ENCODE measurements at places on chromosomes 4 and X. TPM values are rescaled to one million over a fixed set of nuclear protein-coding genes. Genes with fewer than 3 reads are reported as not detected.

The HSD17B13 gene
- 0.55 TPM for polyA plus RNA-seq

DNA sequence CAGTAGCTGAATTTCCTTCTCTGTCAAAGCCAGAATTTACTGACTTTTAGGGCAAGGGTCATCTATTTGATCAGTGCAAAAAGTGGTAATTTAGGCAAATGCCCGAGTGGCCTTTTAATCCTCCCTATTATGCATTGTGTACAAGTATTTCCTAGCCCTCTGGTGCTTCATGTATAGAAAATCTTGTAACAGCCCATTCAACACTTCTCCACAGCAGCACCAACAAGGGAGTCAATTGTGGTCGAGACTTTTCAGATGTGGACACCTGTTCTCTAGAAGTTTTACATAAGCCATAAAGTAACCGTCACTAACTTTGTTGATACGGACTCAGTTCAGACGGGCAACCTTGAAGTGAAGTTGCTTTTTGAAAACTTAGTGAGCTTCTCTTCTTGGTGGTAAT is 50.9 kb upstream of the FHDC1 start:
- DNase-seq: no peak

GRCh38 chr4:46894826-46895225 is 14.2 kb downstream of the COX7B2 start:
- no peak for DNase-seq

DNA sequence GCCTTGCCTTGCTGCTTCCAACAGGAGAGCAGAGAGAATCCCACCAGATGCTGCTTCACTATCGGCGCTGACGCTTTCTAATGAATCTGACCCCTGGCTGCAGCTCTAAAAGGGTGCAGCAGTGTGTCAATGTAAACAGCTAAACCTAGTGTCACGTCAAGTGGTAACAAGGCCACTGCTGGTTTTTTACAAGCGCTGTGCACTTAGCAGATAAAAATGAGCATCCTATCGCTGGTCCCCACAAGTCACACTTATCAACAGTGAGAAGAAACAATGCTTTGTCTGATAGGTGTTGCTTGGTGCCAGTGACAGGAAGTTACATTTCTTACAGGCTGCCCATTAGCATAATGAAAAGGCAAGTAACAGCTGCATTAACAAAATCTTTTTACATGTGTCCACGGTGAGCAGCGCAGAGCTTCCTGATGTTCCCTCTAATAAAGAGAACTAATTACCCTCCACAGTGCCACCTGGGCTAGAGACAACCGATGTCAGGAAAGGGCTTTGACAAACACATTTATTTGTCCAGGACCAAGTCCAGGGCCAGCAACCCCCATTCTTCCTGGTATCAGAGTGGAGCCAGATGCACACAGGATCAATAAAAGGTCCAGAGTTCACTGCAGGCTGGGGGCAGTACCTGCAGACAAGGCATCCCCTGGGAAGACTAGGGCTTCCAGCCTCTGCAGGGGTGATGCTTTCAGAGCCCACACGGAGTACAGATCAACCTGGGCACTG is 176.0 kb downstream of the MGST2 start:
- DNase-seq: no peak

All from renal pelvis (tissue), 12 donors.